Body of pancreas (tissue), 4 donors: ENCODE measurements at places on chromosomes 7 and 10. TPM values are rescaled to one million over a fixed set of nuclear protein-coding genes. Genes with fewer than 3 reads are reported as not detected.

The BRAF gene
- total RNA-seq, result 41.9 TPM

The POLR2J2 gene
- total RNA-seq, result 4.2 TPM

The TDRD1 gene
- total RNA-seq, result 0.99 TPM

The SLC13A4 gene
- total RNA-seq, result not detected

The SEM1 gene
- total RNA-seq, result 6.6 TPM

The AKR1C1 gene
- total RNA-seq, result 49.4 TPM

The RAMP3 gene
- 14.0 TPM for total RNA-seq

The FRAT1 gene
- total RNA-seq, result 6.5 TPM

The OR13A1 gene
- not detected for total RNA-seq

DNA sequence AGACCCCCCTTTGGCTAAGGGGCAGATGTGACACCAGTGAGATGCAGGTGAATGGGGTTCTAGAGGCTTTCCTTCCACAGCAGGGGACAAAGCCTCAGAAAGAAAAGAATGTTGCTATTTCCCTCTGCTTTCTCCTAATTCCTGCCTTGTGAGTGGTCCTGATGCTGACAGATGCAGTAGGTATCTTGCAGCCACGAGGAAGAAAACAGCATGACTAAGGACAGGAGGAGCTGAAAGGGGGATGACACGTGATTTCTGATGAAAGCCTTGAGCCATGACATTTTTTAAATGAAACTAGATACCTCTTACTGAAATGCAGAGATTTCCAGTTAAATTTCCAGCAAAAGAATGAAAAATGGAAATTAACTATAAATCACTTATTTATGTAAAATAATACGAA, 92.4 kb downstream of the C1GALT1 start:
- DNase-seq, result no peak

DNA sequence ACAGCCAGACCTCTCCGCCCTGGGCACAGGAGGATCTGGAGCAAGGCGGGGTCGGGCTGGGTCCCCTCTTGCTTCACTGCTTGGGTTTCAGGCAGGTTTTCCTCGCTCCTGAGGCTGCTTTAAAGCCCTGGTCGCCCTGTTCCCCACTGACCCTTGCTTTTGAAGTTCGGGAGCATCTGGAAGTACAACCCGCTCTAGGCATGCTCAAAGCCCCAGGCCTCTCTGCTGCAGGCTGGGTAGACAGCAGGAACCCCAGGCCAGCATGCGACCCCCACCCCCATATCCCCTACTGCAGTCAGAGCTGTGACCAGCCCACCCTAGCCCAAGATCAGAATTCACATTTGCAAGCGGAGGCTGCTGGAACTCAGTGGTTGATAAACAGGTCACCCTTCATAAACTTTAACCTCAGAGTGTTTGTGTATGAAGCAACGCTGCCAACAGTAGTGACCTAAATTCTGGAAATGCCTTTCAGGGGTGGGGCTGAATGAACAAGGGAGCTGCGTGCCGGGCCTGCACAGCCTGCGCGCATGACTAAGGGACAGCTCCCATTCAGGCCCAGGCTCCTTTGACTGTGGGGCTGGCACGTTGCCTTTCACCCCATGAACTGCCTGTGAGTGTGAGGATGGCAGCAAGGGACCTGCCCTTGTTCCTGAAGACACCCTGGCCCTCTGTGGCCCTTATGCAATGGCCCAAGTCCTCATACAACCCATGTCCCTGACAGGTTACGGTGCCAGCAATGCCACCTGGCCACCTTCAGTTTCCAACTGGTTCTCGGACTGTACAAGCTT, 52.5 kb downstream of the PROSER2 start:
- DNase-seq, result peak; percentile 87

GRCh38 chr10:70053218-70053840, 683 bp downstream of the MACROH2A2 start:
- peak; percentile 14 for DNase-seq

- DNase-seq, result no peak
Measured at GRCh38 chr7:69603937-69604494, 5.7 kb downstream of the AUTS2 start.

- no peak for DNase-seq
Measured at GRCh38 chr10:30705101-30705624, 75.6 kb upstream of the LYZL2 start.

DNA sequence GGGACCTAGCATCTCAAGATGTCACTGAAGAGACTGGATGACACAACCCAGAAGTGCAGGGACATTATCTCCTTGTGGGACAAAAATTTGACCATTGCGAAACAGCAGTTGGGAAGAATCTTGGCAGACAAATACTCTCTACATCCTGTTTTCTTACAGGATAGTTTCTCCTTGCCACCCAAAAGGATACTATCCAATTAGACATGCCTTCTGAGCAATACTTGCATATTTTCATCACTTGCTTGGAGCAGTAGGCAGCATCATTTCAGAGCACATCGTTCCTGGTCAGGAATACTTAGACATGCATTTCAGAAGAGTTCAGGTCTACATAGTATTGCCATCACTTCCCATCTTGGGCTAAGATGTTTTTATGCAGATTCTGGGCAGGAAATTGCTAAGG, 56.8 kb downstream of the FAS start:
- no peak for DNase-seq

DNA sequence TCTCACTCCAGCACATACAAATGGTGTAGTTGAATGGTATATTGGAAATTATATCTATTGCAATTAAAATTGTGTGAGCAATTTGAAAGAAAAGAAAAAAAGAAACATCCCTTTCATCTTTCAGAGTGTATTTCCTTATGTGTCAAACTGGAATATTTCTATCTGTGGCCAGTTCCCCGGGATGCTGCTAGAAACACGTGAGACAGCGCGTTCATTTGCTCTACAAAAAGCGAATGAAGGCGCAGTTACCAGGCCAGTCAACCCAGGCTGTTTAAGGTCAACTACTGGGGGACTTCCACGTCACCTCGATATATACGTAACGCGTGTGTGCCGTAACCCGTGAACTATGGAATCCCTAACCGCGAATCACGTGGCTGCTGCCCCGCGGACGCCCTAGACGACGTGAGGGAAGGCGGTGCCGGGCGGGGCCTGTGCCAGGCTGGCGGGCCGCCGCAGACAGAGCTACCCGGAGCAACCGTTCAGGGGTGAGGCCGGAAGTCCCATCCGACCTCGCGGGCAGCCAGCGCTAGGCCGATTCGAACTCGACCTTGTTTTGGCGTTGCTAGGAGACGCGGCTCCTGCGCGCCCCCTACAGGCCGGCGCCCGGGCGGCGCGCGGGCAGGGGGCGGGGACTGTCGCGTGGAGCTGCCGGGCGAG, 1.1 kb upstream of the ARL4A start:
- DNase-seq, result peak; percentile 95

DNA sequence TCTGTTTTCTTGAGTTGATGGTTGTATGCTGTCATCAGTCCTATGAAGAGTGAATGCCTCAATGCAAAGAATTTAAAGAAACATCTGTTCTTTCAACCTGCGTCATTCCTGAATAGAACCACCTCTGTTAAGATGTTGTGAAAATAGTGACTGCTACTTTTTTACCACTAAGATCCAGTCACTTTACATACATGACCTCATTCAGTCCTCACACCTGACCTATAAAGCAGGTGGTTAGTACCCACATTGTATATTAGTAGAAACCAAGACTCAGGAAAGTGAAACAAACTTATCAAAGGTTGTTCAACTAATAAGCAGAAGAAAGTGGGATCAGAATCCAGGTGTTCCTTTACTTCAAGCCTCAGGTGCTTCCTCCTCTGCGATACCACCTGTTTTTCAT, 64.8 kb downstream of the ITGB8 start:
- no peak for DNase-seq

DNA sequence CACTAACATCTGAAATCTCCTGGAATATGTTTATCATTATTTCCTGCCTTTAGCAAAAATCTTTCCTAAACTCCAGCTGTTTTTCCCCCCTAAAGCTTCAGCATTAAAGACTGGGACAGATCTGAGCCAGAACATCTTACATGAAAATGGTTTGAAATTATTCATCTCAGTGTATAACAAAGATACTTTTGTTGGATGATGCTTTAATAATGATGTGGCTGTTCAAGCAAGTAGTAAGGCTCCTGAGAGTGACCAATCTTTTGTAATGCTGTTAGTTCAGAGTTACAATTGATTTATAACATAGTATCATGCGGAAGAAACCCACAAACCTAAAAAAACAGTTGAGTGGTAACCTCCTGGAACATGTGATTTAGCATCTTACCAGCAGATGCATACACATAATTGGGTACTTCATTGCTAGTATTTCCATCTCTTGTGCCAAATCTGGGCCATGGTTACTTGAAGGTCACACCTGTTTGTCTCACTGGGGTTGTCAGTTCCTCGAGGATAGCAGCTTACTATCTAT, 1.5 kb downstream of the BZW2 start:
- DNase-seq, result no peak

DNA sequence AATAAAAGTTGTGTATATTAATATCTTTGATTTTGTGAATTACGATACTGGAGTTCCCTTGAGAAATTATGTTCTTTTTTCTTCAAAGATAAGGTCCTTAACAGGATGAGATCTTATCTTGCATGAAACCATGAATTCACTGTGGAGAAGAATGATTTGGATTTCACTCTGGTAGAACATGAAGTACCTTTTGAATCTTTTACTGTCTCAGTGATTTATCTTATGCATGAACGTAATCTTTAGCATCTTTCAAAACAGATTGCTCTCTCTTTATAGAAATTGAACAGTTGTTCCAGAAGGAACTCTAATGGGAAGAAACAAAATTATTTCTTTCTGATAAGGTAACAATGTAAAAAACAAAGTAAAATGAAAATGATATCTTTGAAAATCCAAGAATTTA, 11.0 kb upstream of the ZNF438 start:
- DNase-seq, result no peak

DNA sequence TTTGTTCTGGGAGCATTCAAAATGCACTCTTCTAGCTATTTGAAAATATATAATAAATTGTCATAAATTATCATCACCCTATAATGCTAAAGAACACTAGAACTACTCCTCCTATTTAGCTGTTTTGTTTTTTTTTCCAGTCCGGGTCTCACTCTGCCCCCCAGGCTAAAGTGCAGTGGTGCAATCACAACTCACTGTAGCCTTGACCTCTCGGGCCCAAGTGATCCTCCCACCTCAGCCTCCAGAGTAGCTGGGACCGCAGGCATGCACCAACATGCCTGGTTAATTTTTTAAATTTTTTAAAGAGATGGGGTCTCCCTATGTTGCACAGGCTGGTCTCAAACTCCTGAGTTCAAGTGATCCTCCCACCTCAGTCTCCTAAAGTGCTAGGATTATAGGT, 41.1 kb upstream of the MTPAP start:
- no peak for DNase-seq

DNA sequence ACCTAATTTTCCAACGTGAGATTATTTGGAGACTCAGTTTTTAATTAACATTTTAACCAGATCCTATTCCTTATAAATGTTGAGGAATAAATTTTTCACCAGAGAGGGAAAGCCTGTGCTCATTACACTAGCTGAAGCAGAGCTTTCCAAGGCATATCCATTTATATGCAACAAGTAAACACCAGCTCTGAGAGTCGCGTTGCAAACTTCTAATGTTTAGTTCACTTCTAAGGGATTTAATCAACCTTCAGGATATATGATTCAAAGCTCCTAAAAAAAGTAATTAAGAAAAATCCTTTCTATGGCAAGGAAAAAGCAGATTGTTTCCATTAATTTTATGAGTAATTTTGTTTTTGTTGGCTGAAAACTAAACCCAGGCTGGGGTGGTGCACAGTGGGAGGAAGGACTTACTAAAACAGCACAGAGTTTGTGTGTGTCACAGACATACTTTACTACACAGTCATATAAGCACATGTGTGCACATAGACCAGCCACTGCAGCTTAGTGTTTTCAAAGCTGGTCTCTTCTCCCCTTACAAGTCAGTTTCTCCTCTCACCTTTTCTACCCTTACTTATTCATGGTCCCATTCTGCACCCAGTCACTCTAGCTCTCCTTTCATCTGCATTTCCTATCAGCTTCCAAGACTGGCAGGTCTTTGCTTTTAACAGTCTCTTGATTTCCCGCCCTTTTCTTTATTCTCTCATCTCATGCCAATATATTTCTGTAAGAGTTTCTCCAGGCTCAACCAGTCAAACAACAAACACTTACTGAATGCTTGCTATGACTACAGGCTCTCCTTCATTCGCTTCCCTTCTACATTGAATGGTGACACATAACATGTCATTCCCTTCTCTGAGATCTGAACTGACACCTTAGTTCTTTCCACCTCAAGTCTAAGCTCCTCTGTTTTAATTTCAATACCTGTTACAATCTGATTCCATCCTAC, 81.1 kb upstream of the FZD1 start:
- DNase-seq, result no peak

DNA sequence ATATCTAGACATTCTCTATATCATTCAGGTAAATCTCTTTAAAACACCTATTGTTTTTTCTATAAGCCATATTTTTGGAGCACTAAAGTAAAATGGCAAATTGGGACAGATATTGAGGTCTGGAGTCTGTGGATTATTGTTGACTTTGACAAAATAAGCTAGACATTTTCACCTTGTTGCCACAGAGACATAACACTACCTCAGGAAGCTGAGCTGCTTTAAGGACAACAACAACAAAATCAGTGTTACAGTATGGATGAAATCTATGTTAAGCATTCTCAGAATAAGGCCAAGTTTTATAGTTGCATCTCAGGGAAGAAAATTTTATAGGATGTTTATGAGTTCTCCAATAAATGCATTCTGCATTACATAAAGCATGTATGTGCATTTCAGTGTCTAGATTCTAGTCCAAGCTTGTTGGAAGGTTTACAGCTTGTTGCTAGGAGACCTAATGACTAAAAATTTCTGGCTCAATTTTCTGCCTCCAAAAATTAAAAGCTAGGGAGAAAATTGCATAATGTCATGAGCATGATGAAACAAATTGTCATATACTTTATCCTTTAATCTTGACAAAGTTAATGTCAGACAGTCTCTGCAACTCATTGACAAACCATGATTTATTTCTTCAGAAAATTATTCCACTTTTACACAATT, 18.3 kb downstream of the LIPM start:
- DNase-seq, result no peak

GRCh38 chr10:129517680-129518057, 50.6 kb downstream of the MGMT start:
- DNase-seq, result no peak

DNA sequence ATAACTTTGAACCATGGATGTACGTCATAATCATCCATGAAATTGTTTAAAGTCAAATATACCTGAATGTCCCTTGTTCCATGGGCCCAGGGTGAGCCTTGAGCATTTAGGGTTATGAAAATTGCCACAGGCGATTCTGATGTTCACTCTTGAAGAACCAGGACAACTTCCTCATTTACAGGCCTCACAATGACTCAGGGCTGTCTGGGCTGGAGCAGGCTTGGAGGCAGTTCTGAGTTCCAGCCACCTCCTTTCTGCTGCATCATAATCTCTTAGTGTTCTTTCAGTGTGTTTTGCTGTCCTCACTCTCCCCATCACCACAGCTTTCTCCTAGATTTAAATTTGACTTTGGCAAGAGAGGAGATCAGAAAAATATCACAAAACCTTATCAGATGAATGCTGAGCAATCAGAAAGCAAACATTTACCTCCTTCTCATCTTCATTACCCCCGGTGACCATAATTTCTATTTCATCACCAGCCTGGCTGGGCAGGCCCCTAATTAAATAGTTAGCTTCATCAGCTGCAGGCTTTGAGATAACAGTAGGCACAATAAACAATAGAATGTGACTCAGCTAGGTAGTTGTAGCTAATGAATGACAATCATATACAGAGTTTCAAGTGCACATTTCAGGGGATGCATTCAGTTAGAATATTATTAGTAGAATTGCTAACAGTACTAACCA, 571.0 kb downstream of the SH2D4B start:
- DNase-seq, result no peak

GRCh38 chr7:22361795-22362194, 4.8 kb upstream of the RAPGEF5 start:
- DNase-seq, result peak; percentile 84

- DNase-seq, result no peak
Measured at GRCh38 chr10:123781956-123782500, 109.6 kb downstream of the CPXM2 start.

- DNase-seq, result peak; percentile 4
Measured at GRCh38 chr7:1662767-1663166, 7.3 kb upstream of the ELFN1 start.
